SK-N-SH treated with all-trans-retinoic acid at 6 μM for 48 hours (cell line): ENCODE measurements at places on chromosomes 11 and 22.

DNA sequence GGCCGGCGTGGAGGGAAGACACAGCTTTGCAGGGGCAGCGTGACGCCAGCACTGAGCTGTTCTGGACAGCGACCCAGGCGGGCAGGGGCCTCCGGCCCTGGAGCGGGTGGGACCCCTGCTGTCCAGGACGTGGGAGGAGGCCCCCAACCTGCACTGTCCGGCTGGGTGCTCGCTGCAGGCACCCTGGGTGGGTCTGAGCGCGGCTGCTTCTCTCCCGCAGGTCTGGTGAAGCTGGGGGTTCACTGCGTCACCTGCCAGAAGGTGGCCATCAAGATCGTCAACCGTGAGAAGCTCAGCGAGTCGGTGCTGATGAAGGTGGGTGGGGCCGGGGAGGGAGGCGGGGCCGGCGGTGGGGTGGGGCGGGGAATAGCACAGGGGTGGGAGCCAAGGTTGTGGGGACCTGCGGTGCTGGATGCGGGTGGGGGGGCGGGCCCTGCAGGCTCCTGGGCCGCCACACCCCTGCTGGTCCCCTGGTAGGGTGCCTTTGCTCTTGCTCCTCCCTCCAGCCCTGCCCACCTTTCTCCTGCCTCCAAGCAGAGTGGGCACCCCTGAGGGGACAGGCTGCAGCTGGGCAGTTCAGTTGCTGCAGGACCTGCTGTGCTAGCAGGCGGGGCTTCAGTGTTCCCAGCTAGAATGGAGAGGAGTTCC, 46.2 kb downstream of the BRSK2 start:
- peak; percentile 33 for ATAC-seq

GRCh38 chr11:123197711-123198110, 2.7 kb upstream of the CLMP start:
- no peak for ATAC-seq

GRCh38 chr11:17541330-17541885, 2.8 kb downstream of the USH1C start:
- ATAC-seq: no peak

DNA sequence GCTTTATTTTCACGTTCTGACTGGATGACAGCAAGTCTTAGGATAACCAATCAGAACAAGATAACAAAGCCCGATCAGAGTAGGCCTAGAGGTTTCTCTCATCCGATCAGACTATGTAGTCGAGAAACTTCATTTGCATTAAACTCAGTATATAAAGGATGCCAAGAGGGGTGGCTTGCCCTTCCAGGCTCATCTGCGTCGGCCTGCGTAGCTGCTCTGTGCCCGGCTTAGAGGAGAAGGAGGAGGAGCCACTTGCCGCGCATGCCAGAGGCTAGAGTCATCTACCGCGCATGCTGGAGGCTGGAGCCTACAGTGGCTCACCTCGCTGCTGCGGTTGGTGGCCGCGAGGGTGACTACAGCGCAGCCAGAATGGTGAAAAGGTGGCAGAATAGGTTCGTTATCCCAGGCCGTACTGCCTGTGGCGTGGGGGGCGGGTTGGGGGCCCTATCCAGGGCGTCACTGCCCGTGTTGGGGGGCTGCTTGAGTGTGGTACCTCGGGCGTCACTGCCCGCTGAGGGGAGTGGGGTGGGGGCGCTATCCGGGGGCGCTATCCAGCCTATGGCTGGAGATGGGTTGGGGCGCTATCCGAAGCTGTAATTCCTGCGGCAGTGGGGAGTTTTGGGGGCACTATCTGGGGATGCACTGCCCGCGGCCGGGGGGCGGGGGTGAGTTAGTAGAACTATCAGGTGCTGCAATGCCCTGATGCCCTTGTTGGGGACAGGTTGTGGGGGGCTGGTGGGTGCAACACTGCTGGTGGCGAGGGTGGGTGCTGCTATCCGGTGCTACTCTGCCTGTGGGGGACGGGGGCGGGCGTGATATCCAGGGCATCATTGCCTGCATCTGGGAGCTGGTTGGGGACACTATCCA, at the start of gene RFPL2:
Gene RFPL2 (minus strand): TSS at position 218 of the 867 bp plus-strand sequence. CDS start 2,622 bp downstream, outside the sequence.
- peak; percentile 94 for ATAC-seq

DNA sequence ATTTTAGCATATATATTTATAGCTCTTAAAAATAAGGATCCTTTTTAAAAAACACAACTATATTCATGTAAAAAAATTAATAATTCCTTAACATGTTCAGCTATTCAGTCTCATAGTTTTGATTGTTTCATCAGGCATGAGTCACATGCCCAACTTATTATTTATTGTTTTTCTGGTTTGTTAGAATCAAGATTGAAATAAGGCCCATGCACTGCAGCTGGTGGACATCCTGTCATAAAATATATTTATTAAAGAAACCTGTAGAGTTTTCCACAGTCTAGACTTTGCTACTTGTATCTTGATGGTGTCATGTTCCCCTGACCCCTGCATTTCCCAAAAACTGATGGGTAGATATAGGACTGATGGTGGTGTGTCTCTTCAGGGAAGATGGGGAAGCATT, 77.4 kb downstream of the PARVA start:
- ATAC-seq: no peak

GRCh38 chr11:109885006-109885405, 208.2 kb upstream of the ZC3H12C start:
- no peak for ATAC-seq

- ATAC-seq: peak; percentile 92
Measured at GRCh38 chr11:134050541-134051383, 18.1 kb upstream of the JAM3 start.

- no peak for ATAC-seq
Measured at GRCh38 chr22:31227186-31227585, 15.1 kb downstream of the LIMK2 start.

GRCh38 chr11:119266517-119267255, 50.2 kb downstream of the MCAM start:
- no peak for ATAC-seq

DNA sequence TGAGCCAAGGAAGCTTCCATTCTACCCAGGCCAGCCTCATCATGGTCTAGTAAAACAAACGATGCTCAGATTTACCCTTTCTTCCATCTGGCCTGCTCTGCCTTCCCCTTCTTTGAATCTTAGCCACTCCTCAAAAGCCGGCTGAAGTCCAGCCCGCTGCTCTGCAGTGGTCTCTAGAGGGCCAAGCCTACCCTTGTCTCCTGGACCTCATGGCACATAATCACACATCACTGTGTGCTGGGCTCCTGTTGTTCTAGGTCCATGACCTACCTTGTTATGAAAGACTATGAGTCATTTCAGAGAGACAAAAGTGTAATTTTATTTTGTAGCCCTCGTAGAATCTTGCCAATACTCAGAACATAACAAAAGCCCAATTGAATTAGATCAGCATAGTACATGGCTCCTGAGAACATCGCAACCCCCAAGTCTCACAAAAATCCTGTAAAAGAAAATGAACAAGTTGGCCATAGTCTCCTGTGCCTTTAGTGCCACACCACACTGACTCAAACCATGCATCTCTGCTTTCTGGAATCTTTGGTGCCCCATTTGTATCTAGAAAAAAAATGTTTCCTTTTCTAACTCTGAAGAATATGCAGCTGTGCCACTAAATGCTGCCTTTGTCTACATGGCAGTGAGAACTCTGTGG, 192.7 kb downstream of the OPCML start:
- ATAC-seq: no peak

DNA sequence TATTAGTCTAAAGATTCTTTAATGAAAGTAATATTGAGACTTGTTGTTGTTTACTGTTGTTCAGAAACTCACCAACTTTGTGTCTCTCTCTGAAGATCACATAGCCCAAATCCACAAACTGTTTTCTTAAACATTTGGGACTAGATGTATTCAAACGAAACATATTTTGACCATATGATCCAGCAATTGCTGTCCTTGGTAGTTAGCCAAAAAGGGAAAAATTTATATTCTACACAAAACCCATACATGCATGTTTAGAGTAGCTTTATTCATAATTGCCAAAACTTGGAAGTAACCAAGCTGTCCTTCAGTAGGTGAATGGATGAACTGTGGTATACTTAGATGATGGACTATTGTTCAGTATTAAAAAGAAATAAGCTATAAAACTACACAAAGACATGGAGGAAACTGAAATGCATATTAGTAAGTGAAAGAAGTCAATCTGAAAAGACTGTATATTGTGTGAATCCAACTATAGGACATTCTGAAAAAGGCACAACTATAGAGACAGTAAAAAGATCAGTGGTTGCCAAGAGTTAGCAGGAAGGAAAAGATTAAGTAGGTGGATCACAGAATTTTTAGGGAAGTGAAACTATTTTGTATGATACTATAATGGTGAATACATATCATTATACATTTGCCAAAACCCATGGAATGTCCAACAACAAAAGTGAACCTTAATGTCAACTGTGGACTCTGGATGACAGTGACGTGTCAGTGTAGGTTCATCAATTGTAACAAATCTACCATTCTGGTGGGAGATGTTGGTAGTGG, 442.9 kb downstream of the INSC start:
- ATAC-seq: no peak

- peak; percentile 73 for ATAC-seq
Measured at GRCh38 chr11:76744186-76745043, 38.7 kb upstream of the TSKU start.

DNA sequence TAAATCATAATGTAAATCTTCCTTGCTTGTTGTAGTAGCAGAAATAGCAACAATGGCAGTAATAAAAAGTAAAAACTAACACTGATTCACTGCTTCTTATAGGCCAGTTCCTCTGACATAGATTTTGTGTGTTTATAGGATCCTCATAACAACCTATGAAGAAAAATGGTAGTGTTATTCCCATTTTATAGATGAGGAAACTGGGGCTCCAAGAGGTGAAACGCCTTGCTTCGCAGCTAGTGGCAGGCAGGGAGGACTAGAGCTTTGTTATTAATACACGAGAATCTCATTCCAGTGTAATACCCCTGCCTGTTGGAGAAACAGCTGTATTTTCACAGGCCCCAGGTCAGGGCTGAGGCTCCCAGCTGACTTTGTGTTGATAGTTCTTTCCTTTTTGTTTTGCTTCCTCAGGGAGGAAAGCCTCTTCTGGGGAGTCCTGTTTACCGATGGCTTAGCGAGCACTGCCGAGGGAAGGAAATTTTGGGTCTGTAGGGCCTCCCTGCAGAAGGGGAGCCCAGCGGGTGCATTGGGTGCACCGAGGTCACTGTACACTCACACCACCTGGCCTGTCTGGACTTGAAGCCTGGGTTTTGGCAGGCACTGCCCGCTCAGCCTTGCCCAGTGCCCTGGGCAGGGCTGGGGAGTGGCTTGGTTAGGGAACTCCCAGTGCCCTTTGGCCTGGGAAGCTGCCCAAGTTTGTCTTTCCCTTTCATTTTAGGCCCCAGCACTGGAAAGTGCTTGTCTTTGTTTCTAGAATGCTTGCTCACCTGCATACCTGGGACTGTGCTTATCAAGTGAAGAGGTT, 13.5 kb downstream of the KIAA1671 start:
- no peak for ATAC-seq

DNA sequence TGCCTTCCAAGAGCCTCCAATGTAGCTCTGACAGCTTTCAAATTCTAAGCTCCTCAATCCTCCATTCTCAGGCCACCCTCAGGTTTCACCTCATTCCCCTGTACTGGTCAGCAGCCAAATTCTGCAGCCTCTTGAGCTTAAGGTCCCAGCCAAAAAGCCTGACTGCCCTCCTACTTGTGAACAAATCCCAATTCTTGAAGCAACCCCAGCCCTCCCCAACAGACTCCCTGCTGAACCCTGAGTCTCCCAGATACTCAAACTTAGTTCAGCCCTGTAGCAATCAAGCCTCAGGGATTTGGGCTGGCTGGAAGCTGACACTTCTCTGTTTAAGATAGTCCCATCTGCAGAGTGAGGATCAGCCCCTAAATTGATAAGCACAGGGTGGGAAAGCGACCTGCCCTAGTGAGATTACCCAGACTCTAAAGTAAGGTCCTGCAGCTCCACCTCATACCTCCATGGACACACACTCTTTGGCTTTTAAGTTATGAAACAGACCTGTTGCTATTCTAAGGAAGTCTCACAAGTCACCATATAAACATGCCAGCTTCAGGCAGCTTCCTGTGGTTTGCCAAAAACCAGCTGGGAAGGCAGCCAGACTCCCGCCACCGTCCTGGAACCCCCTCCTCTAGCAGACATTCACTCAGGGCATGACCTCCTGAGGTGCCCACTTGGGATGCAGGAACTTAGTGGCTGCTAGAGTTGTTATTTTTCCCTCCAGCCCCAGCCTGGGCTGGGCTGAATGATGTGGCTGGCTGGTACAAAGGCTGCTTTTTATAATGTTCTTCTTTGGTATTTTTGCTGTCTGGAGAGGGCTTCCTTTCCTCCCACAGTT, 82.5 kb upstream of the PICALM start:
- ATAC-seq: peak; percentile 84

- ATAC-seq: no peak
Measured at GRCh38 chr11:81647374-81647773, 1086.3 kb downstream of the FAM181B start.

DNA sequence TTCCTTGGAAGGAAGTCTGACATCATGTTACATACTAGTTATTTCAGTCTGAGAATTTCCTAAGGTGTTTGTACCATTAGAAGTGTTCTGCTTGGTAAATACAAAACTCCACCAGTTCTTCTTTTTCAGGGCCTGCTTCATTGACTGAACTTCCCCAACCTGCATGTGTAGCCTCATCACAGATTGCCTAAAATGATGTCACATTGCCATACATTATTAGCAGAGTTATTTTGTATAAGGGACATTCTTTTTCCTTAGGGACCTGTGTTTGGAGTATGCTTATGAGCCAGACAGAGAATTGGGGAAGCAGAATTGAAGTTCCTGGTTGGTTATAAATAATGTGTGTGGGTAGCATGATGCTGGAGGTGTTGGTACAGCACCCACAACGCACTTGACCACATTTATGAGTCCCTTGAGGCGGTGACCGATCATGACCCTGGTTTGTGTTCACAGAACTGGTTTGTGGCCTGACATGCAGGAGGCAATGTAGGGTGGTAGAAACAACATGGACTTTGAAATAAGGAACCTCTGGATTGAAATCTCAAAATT, 16.4 kb upstream of the MMP7 start:
- no peak for ATAC-seq

DNA sequence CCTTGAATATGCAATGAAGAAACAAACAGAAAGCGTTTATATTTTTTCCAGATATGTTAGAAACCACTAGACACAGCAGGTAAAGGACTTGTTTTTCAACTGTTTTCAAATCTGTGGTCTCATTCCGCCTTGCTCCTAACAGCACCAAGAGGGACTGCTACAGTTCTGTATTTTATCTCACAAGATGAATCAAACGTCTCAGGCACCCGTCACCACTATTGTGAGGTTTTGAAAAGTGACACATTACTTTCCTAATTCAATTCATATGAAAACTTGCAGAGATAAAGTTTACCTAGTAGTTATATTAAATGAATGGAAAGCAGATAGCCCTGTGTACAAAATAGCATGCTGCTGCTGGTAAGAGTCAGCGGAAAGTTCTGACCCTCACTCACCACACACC, 386.3 kb downstream of the ETS1 start:
- no peak for ATAC-seq
